ENCODE measurements at places on chromosomes 5 and 9.

DNA sequence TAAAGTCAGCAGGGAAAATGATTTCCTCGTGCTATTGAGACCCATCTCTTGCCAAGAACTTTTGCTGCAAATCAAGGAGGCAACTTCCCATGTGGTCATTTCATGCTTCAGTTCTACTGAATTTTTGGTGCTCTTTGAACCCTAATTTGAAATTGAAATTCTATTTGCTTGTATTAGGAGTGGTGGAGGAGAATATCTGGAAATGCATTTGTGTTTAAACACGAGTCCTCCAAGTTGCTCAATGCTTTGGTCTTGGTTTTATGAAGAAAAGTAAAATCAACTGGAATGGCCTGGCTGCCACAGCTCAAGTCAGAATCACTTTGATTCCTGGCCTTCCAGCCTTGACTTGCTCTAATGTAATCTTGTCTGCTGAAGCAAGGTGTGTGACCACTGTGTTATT lies 613.2 kb downstream of the TLE1 start:
- DNase-seq: no peak

DNA sequence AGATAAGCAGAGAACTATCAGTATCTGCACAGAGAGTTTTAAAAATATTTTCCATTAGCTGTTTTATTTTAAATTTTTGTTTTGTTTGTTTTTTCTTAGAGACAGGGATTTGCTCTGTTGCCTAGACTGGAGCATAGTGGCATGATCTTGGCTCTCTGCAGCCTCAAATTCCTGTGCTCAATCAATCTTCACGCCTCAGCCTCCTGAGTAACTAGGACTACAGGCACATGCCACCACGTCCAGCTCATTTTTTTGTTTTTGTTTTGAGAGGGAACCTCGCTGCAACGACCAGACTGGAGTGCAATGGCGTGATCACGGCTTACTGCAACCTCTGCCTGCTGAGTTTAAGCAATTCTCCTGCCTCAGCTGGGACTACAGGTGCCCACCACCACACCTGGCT lies 138.2 kb upstream of the LPAR1 start:
- DNase-seq: no peak

GRCh38 chr5:138212828-138213160 lies 329 bp downstream of the CDC23 start:
- no peak for DNase-seq

DNA sequence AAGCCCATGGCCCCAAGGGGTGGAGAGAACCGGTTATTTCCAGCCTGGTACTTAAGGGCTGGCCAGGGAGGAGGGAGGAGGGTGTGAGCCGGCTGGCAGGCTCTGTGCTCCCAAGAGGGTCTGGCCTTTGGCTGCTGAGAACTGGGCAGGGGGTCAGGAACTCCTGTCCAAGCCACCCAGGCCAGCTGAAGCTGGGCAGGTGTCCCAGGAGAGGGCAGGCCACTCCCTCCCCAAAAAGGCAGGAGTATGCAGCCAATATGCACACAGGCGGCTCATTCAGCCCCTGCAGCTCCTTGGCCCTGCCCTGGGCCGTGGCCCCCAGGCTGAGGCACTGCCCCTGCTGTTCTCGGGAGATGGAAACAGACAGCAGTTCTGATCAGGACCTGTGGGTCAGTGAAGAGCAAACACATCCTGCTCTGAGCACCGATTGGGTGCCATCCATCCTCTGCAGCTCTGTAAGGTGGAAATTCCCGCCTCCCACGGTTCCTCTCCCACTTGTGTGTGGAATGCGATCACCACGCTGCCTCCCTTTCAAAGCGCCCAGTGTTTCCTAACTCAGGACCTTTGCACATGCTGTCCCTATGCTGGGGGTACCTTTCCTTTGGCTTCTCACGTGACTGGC lies 17.1 kb upstream of the KIF12 start:
- no peak for DNase-seq

- DNase-seq: no peak
These were observed 47.1 kb upstream of the RICTOR start for GRCh38 chr5:39121315-39121714.

DNA sequence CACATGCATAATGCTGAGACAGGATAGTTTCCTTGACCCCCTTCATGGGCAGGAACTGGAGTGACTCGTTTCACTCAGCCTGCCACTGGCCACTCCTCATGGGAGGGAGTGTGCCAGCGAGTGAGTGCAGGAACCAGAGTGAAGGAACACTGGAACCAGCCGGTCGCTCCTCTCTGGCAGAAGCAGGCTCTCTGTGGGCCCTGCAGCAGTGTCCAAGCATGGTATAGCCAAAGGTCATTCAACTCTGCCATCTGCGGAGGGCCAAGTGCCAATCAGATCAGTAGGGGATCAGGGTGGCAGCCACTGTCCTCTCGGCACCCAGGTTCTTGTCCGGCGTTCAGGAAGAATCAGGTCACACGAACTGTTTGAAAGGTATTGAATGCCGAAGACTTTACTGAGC lies 169.3 kb upstream of the PPP1R2B start:
- no peak for DNase-seq

- no peak for DNase-seq
These were observed 18.6 kb downstream of the IRF1 start for GRCh38 chr5:132471944-132472343.

GRCh38 chr5:155290937-155291336 lies 277.4 kb downstream of the KIF4B start:
- DNase-seq: no peak

- no peak for DNase-seq
These were observed 81.5 kb upstream of the CHD1 start for GRCh38 chr5:99010294-99010693.

DNA sequence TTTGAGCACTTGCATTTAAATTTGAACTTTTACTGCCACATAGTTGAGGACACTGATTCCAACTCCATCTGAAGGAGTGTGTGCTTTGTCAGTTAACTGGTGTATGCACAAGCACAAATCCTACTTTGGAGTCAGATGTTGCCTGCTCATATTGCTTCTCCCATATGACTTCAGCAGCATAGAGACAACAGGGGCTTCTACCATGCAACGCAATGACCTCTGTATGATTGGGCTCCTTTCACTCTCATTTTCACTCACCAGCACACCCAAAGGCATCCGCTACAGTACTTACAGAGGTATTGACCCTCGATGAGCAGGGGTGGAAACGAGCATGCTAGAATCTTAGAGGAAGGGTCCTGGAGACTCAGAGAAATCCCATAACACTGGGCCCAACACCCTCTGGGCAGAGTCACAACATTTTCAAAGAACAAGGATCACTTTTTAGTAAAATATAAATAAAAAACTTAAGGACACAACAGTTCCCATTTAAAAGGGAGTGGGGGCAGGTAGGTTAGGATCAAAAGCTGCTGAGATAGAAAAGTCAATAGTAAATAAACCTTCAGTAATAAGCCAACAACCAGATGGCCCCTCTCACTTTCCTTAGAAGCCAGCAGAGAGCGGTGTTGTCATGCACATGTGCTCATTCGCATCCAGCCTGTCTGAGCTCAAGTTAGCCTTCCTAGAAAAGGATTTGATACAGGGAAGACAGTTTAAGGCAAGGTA lies 203.8 kb downstream of the SNCAIP start:
- DNase-seq: peak; percentile 55

DNA sequence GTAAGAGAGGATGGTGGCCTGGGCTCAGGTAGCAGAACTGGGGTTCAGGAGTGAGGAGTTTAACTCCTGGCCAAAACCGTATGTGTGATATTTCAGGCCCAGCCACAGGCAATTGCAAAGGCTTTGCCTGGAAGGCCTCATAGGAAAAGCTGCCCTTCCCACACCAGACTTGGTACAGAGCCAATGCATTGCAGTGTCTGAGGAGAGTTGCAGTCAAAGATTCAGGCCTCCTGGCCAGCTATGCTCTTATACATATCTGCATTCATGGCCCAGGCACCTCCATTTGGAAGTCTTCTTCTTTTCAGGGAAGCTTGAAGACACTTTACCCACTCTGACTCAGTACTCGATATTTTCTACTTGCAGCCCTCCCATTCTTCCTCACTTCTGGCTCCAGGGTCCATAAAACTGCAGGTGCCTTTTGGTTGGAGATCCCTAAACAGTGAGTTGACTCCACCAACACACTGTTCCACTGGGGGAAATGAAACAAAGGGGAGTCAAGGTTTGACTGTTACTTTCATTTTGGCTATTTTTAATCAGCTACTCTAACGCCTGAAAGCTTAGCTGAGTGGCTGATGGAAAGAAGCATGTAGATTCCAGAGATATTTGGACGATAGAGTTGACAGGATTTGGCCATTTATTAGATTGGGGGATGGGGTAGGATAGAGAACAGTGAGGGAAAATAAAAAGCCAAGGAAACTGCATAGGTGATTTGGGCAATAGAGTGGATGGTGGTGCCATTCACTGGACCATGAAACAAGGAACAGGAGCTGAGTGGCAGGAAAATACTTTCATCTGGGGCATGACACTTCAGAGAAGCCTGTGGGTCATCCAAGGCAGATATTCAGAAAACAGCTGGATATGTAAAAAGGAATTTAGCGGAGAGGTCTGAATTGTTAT lies 30.6 kb upstream of the IL33 start:
- DNase-seq: no peak

DNA sequence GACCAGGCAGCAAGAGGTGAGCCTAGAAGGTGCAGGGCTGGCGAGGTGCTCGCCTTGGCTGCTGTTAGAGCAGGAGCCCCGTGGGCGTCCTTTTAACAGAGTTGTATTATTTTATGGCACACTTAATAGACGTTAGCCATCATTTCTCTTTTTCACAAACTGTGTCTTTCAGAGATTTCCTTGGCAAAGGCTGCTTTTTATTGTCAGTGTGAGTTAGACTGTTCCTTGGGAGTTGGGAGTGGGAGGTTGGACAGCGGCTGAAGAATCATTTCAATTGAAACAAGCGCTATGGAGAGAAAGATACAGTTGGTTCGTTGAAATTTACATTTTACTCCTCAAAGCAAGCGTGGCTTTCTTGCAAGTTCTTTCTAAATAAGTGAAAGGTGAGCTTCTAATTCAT lies 133.2 kb downstream of the TRIO start:
- no peak for DNase-seq

DNA sequence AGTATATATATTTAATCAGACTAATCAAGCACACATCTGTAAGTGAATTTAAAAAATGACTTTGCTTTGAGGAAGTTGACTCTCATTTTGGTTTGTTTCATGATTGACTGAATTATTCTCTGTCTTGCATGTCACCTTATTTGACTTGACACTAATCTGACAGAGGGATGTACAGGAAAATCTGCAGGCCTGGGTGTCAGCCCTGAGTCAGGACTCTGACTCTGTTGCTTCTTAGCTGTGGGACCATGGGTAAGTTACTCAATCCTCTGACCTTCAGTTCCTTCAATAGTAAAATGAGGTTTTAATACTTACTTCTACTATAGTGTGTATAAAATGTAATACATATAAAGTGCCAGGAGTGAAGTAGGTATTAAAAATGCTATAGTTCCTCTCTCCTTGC lies 415.9 kb downstream of the ARHGEF28 start:
- no peak for DNase-seq

DNA sequence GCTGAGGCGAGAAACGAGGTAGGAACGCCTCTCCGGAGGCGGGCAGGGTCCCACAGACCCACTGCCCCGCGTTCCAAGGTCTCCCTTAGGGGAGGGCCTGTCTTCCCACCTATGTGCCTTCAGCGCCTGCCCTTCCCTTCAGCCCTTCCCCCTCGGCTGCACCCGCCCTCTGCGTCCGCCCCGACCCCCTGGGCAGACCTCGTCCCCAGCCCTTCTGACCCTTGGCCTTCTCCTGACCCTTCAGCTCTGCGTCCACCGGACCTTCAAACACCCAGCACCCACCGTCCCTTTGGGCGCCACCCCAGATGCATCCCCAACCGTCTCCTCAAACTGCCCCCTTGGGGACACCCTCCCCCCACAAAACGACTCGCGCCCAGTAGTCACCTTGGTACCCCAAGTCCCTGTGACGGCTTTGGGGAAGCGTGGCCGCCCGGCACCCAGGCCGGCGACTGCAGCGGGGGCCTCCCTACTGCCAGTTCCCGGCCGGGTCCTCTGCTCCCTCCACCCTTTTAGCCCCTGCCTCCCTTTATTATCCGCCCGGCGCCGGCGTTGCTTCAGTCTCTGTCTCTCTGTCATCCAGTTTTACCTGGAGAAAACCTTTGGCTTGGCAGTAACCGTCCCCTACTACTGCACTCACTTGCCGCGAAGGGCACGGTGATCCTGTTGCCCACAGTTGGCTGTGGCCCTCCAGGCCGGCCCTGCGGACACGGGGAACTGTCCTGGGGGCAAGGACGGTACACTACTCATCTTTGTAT lies 421 bp downstream of the RUSC2 start:
- DNase-seq: peak; percentile 15

DNA sequence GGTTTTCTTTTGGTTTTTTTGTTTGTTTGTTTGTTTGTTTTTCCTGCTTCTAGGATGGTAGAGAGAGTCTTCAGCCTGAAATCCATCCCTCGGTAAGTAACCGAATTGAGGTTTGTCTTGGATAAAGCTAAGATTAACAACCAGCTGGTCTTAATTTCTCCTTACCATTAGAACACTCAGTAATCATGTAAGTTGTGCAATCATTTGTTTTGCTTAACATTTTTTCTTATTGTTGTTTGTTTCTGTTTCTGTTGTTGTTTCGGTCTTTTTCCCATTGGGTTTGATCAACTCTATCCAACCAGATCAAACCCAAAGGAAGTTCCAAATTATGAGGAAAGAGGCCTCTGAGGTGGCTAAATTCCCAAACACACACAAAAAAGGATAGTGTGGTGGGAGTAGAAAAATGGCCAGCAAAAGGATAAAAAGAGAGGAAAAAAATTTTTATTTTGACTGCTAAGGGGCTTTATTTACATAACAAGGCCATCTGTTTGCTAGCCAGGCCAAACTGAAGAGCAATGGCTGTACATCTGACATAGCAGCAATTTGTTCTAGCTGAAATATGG lies 49.6 kb upstream of the ANKRD31 start:
- DNase-seq: no peak

- DNase-seq: peak; percentile 7
These were observed 855 bp downstream of the MCC start for GRCh38 chr5:113487416-113487780.

DNA sequence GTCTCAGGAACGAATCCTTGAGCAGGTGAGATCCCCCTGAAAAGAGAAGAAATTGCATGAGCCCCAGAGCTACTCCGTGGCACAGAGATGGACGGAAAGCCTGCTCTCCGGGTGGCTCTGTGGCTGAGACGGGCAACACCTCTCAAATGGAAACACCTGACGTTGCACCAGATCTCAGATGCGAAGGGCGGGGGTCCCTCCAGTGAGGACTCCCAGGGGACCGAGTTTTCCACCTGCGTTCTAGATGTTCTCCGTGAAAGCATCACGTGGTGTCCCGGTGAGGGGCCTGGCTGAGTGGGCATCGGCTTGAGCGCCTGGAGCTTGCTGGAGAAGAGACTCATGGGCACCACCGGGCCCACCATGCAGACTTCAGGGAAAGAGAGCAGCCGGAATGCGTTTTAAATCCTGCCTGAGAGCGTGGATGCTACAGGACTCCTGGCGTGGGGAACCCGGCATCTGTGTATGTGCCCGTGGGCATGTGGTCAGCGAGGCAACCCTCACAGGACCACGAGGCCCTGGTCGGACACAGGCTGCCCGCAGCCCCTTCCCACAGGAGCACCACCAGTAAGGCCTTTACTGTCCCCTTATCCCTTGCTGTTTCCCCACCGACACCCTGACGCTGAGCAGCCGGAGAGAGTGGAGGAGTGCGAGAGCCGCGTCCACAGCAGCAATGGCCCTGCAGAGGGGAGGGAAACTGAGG lies 378.4 kb upstream of the IRX4 start:
- no peak for DNase-seq
